ENCODE measurements at places on chromosomes 11 and 22.

GRCh38 chr22:20061481-20061861, 18.6 kb upstream of the DGCR8 start:
- no peak for DNase-seq

DNA sequence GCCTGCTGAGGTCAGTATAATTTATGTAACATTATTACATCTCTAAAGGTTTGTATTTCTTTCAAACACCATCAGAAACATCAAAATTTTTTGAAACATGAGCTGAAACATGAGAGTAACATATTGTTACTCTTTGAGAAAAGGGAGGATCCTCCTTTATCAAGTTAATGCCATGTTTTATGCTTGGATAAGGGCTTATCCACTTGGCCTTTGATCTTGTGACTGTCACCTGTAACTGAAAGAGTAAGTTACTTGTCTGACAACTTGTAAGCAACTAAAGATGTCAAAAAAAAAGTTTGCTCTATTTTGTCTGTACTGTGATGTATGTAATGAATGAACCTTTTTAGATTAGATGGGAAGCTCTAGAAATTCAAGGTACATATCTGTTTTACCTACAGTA, 59.6 kb downstream of the FAR1 start:
- no peak for DNase-seq

- no peak for DNase-seq
Observed at GRCh38 chr11:46555267-46556054, 38.4 kb downstream of the AMBRA1 start.

- DNase-seq: no peak
Observed at GRCh38 chr11:75520688-75521087, 5.1 kb downstream of the GDPD5 start.

DNA sequence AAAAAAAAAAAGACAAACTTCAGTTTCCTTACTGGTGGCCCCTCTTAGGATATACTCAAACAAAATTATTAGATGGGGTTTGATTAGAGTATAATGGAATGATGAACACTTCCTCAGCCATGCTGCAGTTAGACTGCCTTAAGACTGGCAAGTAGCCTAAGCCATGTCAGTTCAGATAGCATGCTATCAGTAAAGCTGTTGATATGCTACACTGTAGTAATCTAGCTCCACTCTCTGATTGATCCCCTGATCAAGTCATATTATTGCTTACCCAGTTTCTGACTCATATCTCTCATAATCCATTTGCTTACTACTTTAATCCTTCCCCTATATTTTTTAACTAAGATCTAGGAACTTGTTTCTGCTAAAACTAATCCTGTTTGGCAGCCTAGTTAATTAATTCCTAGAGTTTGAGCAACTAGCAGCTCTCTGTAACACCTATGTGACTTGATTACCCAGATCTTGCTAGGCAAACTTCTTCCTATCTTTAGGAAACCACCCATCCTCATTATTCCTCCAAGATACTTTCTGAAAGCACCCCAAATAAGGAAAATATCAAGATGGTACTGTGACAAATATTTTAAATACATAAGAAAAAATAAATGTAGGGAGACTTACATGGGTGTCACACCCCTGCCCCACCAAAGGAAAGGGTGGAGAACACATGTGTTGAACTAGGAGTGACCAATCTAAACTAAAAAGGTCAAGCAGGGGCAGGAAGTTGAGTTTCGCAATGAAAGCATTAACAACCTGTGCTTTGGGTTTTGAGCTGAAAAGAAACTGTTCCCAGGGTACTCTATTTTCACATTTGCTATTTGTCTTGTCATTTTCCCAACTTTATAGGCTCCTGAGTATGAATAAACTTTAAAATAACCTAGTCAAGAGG, 43.2 kb downstream of the PIK3C2A start:
- no peak for DNase-seq

DNA sequence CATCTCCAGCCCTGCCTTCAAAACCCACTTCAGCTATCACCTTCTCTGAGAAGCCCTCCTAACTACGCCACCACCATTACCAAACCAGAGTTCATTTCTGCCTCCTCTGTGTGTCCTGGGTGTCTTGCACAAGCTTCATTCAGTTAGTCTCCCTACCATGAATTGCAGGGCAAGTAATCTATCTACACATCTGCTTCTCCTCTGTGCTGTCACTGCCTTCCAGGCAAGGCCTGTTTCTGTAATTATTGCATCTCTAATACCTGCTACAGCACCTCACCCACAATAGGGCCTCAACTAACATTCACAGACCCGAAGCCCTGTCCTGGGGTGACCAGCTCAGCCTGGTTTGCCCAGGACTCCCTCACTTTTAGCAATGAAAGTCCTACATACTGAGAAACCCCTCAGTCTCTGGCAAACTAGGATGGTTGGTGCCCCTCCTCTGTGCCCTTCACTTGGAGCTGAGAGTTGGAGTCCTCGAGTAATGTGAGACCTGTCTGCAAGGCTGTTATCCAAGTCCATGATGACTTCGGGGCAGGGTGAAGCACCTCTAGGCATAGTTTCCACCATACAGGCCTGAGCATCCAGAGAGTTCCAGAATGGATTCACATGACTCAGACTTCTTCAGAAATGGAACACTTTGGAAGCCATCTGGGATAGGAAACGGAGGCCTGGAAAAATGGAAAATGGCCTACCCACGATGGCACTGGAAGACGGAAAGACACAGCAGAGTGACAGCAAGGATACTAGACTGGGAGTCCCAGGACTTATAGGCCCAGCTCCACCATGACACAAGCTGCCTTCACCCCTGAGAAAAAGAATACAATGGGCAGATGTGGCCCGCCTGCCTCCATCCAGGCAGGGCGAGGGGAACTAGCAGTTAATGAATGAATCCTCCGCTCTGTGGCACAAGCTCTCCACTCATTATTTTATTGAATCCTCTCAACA, 269.3 kb downstream of the BUD13 start:
- no peak for DNase-seq

DNA sequence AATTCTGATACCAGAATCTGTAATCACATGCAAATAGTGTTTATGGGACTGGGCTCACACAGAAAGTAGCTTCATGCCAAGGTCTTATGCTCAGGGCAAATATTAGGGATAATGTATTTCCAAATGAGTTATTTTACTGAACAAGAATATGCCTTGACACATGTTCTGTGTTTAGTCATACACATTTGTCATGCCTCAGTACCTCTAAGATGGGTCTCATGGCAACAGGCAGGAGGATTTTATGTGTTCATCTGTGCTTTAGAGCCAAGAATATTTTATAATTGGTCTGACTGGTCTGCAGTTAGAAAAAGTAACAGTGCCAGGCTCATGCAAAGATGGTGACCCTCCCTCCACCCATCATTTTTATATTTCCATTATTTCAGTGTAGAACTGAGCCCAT, 49.1 kb downstream of the JAM3 start:
- DNase-seq: no peak

DNA sequence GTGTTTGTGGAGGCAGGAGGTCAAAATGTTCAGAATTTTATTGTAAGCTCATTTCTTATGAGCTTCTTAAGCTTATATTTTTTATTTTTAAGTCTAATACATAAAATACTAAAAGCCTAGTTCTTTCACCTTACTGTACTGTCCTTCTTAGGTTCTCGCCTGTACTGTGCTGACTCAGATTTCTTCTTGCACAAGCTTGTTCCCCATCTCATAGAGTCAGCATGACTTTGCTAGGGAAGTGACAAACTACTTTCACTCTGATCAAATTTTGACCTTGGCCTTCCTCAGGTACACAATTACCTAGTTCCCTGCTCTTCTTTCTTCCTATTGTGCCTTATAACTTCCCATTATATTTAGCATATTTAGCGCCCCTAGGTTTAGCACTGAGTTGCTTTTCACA, 81.5 kb downstream of the STK33 start:
- no peak for DNase-seq

DNA sequence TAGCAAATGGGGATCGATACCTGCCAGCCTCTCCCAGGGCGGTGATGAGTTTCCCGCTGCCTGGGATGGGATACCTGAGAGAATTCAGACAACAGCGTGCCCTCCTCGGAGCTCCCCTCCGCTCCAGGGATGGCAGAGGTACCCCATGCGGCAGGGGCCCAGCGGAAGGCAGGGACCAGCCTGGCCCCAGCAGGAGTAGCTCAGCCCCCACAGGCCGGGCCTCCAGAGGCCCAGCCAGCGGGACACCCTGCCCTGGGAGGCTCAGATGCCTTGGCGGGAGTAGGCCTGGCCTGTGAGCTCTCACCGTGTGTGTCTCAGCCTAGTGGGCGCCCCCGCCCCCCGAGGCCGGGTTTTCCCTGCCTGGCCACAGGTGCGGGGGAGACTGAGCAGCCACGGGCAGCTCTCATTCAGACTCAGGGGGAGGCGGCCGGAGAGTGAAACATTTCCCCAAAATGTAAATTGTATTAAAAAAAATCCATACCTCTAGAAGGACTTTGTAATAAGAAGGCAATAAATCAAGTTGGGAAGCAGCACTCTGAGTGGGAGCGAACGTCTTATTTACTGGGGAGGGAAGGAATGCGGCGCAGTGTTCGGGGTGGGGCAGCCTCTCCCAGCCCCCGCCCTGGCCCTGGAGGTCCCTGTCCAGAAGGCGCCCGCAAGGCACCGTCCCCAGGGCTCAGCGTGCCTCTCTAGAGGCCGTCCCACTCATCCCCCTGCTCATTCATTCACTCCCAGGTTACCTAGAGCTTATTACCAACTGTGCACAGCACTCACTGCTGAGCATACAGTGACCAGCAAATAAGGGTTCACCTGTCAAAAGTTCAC, 888.0 kb downstream of the BRD1 start:
- no peak for DNase-seq

- DNase-seq: no peak
Observed at GRCh38 chr11:105192115-105192514, 52.5 kb upstream of the CARD18 start.

DNA sequence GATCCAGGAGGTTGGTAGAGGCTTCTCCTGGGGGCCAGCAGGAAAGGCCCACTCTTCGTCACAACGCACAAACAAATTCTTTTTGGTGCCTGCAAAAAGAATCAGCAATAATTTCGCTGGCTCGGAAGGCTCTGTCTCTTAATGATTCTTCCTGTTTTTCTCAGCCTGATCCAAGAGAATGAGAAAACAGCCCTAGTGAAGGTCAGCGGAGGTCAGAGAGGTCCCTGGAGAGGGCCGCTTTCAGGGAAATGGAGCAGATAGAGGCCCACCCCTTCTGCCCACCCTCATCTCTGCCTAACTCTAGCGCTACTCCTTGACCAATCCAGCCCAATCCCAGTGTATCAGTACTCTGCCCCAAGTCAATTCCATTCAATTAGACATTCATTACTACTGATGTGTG, 19.2 kb downstream of the LRRC55 start:
- no peak for DNase-seq

GRCh38 chr22:17192186-17192585, 27.0 kb downstream of the ADA2 start:
- DNase-seq: no peak

GRCh38 chr11:61679296-61679695, 895 bp upstream of the DAGLA start:
- DNase-seq: no peak
